ENCODE measurements at places on chromosomes 11 and 22. TPM values are rescaled to one million over a fixed set of nuclear protein-coding genes. Genes with fewer than 3 reads are reported as not detected.

DNA sequence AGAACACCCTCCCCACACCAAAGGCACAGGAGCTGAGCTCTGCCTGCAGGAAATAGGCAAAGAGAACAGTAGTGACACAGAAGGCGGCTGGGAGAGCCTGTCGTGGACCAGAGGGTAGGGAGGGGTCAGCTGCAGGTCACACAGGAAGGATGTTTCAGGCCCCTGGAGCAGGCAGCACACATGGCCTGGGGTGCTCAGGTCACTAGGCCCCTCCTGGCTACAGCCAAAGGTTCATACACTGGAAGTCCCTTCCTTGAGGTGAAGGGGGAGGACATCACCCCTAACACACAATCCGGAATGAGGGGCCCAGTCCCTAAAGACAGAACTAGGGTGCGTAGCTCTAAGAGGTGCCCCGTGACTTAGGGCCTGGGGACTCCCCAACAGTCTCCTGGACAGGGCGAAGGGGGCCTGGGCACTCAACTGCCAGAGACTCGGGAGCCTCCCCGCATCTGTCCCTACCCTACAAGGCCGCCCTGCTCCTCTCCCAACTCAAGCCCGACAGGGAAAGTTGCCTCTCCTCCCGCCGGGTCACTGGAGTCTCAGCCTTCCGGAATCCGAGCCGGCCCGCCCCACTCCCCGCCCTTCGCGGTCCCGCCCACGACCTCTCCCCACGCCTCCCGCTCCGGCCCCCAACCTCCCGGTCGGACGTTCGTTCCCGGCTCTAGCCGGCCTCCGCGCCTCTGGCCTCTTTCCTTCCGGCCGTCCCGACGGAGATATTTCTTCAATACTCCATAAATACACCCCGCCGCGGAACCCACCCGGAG is at the start of gene CYB5R2:
Gene CYB5R2 (minus strand): TSS at position 541 of the 764 bp plus-strand sequence. CDS start 675 bp downstream, outside the sequence.
- no peak within 1 kb of the TSS for H3K27ac ChIP-seq
- H3K4me3 ChIP-seq = peak within 1 kb of the TSS; percentile 89
- H3K36me3 ChIP-seq = peaks cover 9% of the 10 kb centered on the region
- DNase-seq = peak; percentile 81

GRCh38 chr11:114396916-114397315 is 3.4 kb downstream of the C11orf71 start:
- H3K36me3 ChIP-seq = peaks cover 1% of the 10 kb centered on the region
- no peaks in the 10 kb centered on the region for H3K27me3 ChIP-seq
- H3K27ac ChIP-seq = no peak overlapping the region
- no peaks in the 10 kb centered on the region for H3K4me1 ChIP-seq
- DNase-seq = no peak

- no peaks in the 10 kb centered on the region for H3K36me3 ChIP-seq
- DNase-seq = no peak
- H3K4me3 ChIP-seq = no peak overlapping the region
- H3K27ac ChIP-seq = no peak overlapping the region
These were observed 10.0 kb upstream of the PRR5 start for GRCh38 chr22:44691796-44692661.

GRCh38 chr11:12051287-12051662 is 42.8 kb upstream of the DKK3 start:
- H3K4me3 ChIP-seq = no peak overlapping the region
- no peak overlapping the region for H3K27ac ChIP-seq
- no peaks in the 10 kb centered on the region for H3K27me3 ChIP-seq

DNA sequence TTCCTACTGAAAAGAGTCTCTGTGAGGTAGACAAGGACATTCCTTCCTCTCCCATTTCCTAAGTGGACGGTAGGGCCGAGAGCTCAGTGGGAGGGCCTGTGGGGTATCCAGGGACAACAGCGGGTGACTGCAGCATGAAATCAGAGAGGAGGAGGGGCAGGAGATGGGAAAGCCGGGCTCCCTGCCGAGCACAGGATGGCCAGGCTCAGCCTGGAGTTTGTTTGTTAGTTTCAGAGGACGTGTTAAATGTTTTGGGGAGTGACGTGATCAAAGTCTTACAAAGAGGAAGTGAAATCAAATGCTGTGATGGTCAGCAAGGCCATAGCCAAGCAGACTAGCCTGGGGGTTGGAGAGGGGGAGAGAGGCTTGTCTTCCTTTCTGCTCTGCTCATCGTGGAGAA is 152.7 kb downstream of the ADAMTS15 start:
- H3K36me3 ChIP-seq = no peaks in the 10 kb centered on the region
- H3K4me1 ChIP-seq = peaks cover 14% of the 10 kb centered on the region
- peak; percentile 53 for DNase-seq
- no peaks in the 10 kb centered on the region for H3K27me3 ChIP-seq
- H3K4me3 ChIP-seq = no peak overlapping the region

DNA sequence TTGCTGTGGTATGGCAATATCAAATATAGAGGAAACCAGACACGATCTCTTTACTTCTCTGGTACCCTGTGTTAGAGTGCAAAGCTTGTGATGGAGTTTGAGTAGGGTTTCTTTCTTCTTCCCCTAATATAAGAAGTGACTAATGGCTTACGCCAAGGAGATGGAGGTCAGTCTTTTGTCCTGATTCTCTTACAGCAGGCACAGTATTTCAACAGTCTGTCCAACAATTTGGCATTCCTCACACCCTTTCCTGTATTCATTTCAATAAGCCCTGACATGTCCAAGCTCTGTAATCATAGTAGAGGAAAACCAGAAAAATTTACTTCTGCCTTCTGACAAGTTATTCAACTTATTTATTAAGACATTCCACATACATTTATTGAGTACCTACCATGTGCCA is 546.2 kb downstream of the TMEM135 start:
- no peaks in the 10 kb centered on the region for H3K27me3 ChIP-seq
- peaks cover 8% of the 10 kb centered on the region for H3K36me3 ChIP-seq
- no peak for DNase-seq
- H3K4me1 ChIP-seq = no peaks in the 10 kb centered on the region
- no peak overlapping the region for H3K27ac ChIP-seq

DNA sequence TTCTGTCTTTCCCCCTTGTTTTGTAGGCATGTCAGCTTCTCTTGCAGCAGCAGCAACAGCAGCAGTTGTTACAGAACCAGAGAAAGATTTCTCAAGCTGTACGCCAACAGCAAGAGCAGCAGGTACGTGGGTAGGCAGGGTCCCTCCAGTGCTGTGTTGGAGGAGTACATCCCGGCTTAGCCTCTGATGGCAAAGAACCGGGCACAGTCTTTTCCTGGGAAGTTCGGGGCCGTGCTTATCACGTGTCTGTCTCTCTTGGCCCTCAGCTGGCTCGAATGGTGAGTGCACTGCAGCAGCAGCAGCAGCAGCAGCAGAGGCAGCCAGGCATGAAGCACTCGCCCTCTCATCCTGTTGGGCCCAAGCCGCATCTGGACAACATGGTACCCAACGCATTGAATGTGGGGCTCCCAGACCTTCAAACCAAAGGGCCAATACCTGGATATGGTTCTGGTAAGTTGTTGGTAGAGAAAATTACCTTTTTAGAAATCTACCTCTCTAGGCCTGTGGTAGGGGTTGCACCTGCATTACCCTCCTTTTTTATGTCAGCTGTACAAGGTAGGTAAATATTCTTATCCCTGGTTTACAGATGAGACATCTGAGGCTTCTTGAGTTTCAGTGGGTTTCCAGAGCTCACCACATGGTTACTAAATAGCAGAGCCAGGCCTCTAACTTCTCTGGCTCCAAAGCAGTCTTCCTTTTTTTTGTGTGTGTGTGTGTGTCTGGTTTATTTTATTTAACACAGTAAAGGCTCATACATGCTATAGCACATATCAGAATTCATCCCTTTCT is 45.2 kb upstream of the ADSL start:
- no peak overlapping the region for H3K4me3 ChIP-seq
- peaks cover 2% of the 10 kb centered on the region for H3K27me3 ChIP-seq
- no peak for DNase-seq
- H3K27ac ChIP-seq = no peak overlapping the region
- no peaks in the 10 kb centered on the region for H3K4me1 ChIP-seq

HEPHL1 gene
- 0.07 TPM for total RNA-seq

- H3K4me3 ChIP-seq = no peak overlapping the region
- no peak for DNase-seq
- no peaks in the 10 kb centered on the region for H3K27me3 ChIP-seq
These were observed 14.6 kb downstream of the SPECC1L start for GRCh38 chr22:24285245-24285644.

- peaks cover 23% of the 10 kb centered on the region for H3K36me3 ChIP-seq
- no peaks in the 10 kb centered on the region for H3K27me3 ChIP-seq
- H3K4me1 ChIP-seq = no peaks in the 10 kb centered on the region
- no peak for DNase-seq
- no peak overlapping the region for H3K4me3 ChIP-seq
- no peak overlapping the region for H3K27ac ChIP-seq
These were observed 20.7 kb downstream of the SUSD2 start for GRCh38 chr22:24201681-24202614.

DNA sequence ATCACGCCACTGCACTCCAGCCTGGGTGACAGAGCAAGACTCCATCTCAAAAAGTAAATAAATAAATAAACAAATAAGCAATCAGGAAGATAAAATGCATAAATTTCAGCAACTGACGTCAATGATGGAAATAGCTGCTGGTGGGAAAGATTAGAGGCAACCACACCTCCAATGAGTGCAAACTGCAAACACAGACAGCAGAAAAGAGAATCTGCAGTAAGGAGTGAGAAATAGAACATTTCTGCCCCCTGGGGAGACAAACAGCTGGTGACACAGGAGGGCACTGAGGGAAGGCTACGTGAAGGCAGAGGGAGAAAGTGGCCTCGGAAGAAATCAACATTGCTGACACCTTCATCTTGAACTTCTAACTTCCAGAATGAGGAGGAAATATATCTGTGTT is 6.5 kb downstream of the PI4KA start:
- H3K27ac ChIP-seq = no peak overlapping the region
- no peaks in the 10 kb centered on the region for H3K27me3 ChIP-seq
- no peak overlapping the region for H3K4me3 ChIP-seq
- no peaks in the 10 kb centered on the region for H3K36me3 ChIP-seq
- peaks cover 2% of the 10 kb centered on the region for H3K4me1 ChIP-seq

- no peak overlapping the region for H3K4me3 ChIP-seq
- no peak for DNase-seq
- H3K27me3 ChIP-seq = no peaks in the 10 kb centered on the region
- no peaks in the 10 kb centered on the region for H3K36me3 ChIP-seq
- H3K4me1 ChIP-seq = no peaks in the 10 kb centered on the region
- H3K27ac ChIP-seq = no peak overlapping the region
These were observed 11.1 kb downstream of the RSPH14 start for GRCh38 chr22:23130697-23131096.

- H3K4me3 ChIP-seq = no peak overlapping the region
- peaks cover under 1% of the 10 kb centered on the region for H3K36me3 ChIP-seq
- no peak overlapping the region for H3K27ac ChIP-seq
These were observed 406.3 kb downstream of the ETS1 start for GRCh38 chr11:128181088-128181480.

- no peak overlapping the region for H3K4me3 ChIP-seq
- no peak for DNase-seq
- no peaks in the 10 kb centered on the region for H3K27me3 ChIP-seq
- peaks cover 10% of the 10 kb centered on the region for H3K36me3 ChIP-seq
- H3K27ac ChIP-seq = no peak overlapping the region
- no peaks in the 10 kb centered on the region for H3K4me1 ChIP-seq
These were observed 5.6 kb downstream of the DYNC2H1 start for GRCh38 chr11:103114836-103115235.

- no peak for DNase-seq
- no peak overlapping the region for H3K4me3 ChIP-seq
- H3K4me1 ChIP-seq = no peaks in the 10 kb centered on the region
- H3K27ac ChIP-seq = no peak overlapping the region
- H3K27me3 ChIP-seq = no peaks in the 10 kb centered on the region
These were observed 255.2 kb upstream of the POU2AF2 start for GRCh38 chr11:110990311-110990710.

- no peak overlapping the region for H3K27ac ChIP-seq
- no peaks in the 10 kb centered on the region for H3K36me3 ChIP-seq
- no peaks in the 10 kb centered on the region for H3K4me1 ChIP-seq
- no peak overlapping the region for H3K4me3 ChIP-seq
- DNase-seq = no peak
These were observed 1.1 kb downstream of the SPATA19 start for GRCh38 chr11:133844217-133844616.

CHADL gene
- 1.3 TPM for total RNA-seq

- peak overlapping the region; percentile 33 for H3K4me3 ChIP-seq
- DNase-seq = peak; percentile 52
- no peaks in the 10 kb centered on the region for H3K27me3 ChIP-seq
- no peaks in the 10 kb centered on the region for H3K4me1 ChIP-seq
These were observed 65.9 kb downstream of the PRR5L start for GRCh38 chr11:36361901-36362391.

FGF19 gene
- total RNA-seq = 7.4 TPM

- no peaks in the 10 kb centered on the region for H3K27me3 ChIP-seq
- H3K36me3 ChIP-seq = peaks cover 28% of the 10 kb centered on the region
- no peak overlapping the region for H3K27ac ChIP-seq
- DNase-seq = no peak
- peak overlapping the region; percentile 100 for H3K4me3 ChIP-seq
These were observed 335 bp downstream of the TMEM138 start for GRCh38 chr11:61362542-61362875.

DNA sequence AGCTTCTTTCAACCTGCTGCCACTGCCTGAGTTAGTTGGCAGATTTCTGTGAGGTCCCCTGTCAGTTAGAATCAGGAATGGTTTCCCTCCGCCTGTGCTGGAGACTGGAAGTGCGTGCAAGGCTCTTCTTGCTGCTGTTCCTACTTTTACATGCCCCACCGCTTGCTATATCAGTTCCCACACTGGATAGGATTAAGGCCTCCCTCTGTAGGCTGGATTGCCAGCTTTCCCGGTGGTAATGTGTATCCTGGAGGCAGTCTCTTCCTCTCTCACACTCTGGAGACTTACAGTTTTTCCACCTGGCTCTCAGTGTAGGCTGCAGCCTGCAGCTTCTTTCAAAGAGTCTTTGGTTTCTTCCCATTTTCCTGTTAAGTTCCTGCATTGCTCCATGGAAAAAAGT is 66.5 kb downstream of the ARHGAP42 start:
- peaks cover 6% of the 10 kb centered on the region for H3K4me1 ChIP-seq
- peak; percentile 62 for DNase-seq
- peaks cover 19% of the 10 kb centered on the region for H3K36me3 ChIP-seq

- peaks cover 8% of the 10 kb centered on the region for H3K36me3 ChIP-seq
- H3K4me1 ChIP-seq = peaks cover under 1% of the 10 kb centered on the region
- H3K27ac ChIP-seq = no peak overlapping the region
- DNase-seq = no peak
- H3K27me3 ChIP-seq = no peaks in the 10 kb centered on the region
These were observed 67.6 kb downstream of the PARVA start for GRCh38 chr11:12445001-12445400.

- no peaks in the 10 kb centered on the region for H3K27me3 ChIP-seq
- no peak for DNase-seq
- H3K36me3 ChIP-seq = peaks cover 5% of the 10 kb centered on the region
- no peaks in the 10 kb centered on the region for H3K4me1 ChIP-seq
- H3K4me3 ChIP-seq = no peak overlapping the region
These were observed 25.3 kb upstream of the POLA2 start for GRCh38 chr11:65236194-65237059.

All from H9 (cell line).